ENCODE measurements at places on chromosomes 11 and 22. TPM values are rescaled to one million over a fixed set of nuclear protein-coding genes. Genes with fewer than 3 reads are reported as not detected.

PANX1 gene
- 29.6 TPM for total RNA-seq

APOA4 gene
- total RNA-seq = 0.99 TPM

HTATIP2 gene
- total RNA-seq = 29.0 TPM

RPUSD4 gene
- total RNA-seq = 34.8 TPM

IGSF22 gene
- total RNA-seq = not detected

- peak; percentile 87 for DNase-seq
Measured at GRCh38 chr22:37676736-37677492, 1.5 kb downstream of the LGALS1 start.

DNA sequence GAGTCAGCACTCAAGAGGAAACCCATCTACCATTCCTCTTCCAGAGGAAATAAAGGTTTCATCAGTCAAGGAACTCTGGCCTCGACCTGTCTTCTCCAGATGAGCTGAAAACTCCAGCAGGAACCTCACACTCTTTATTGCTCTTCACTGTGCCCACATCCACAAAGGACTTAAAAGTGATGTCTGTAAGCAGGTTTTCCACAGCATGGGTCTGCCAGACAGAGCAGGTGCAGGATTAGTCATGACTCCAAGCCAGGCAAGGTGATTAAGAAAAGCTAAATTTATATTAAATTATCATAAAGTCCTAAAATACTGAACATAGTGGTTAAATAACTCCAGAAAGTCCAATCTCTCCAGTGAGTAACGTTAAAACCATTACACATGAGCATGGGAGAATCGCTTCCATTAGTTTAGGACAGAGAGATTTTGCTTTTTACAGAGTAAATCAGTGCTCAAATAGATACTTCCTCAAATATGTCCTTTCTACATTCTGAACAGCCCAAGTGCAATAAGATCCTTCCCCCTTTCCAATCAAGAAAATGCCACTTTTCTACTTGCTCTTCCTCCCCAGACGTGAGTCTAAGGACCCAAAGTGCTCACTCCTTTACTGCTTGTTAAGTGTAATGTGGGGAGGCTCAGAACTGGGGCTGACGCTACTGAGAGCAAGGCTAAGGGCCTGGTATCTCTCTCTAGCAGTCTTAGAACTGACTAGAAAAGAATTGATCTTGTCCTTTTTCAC is 10.7 kb upstream of the CKAP5 start:
- DNase-seq = no peak

DNA sequence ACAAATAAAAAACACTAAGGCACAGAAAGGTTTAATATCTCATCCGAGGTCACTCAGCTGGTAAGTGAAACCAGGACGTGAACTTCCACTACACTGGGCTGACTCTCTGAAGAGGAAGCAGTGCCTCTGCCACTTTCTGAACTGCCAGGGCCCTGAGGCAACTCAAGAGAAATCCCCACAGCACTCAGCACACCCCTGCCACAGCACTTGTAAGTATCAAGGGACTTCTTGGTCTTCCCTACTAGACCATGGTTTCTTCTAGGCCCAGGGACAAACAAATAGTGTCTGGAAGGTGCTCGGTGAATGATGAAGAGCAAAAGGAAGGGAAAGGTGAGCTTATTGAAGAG is 49.7 kb downstream of the RPL27A start:
- DNase-seq = no peak

DNA sequence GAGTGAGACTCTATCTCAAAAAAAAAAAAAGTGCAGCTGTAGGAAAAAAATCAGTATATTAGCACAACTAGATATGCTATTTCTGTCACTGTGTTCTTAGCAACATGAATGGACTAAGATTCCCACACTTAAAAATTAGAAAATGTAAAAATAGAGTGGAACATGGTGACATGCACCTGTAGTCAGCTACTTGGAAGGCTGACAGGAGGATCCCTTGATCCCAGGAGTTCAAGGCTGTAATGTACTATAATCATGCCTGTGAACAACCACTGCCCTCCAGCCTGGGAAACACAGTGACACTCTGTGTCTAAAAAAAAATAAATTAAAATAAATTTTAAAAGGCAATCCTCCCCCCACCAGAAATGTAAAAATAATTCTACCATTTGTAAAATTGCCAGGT is 29.8 kb downstream of the PICALM start:
- DNase-seq = no peak

DNA sequence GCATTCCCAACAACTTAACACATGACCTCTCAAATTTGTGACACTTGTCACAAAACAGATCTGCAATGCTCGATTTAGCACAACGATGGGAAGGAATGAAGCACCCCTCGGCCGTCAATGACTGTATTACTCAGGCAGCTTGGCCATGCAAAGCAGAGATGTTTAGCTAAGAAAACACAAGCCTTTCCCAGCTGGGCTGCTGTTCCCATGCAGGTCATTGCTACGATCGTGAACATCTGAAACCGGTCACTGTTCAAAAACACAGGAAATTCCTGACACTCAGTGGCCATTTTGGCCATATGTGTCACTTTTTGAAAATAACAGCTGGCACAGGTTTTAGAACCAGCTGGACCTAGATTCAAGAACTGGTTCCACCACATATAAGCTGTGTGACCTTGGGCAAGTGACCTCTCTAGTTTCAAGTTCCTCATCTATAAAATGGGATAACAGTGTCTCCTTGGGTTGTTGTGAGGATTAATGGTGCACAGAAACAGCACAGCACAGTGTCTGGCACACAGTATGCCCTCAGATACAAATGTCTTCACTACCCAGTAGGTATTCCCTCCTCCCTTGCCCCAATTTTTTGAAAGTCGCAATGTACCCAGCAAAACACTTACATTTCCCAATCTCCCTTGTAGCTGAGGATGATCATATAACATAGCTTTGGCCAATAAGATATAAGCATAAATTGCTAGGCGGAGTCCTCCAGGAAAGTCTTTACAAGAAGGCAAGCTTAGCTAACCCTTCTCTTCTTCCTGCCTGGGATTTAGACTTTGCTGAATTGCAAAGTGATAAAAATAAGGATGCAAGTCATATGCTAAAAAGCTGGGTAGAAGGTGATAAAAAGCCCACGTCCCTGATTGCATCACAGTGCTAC is 93.1 kb downstream of the C11orf58 start:
- no peak for DNase-seq

GRCh38 chr11:102590276-102591049 is 34.7 kb downstream of the MMP20 start:
- no peak for DNase-seq

DNA sequence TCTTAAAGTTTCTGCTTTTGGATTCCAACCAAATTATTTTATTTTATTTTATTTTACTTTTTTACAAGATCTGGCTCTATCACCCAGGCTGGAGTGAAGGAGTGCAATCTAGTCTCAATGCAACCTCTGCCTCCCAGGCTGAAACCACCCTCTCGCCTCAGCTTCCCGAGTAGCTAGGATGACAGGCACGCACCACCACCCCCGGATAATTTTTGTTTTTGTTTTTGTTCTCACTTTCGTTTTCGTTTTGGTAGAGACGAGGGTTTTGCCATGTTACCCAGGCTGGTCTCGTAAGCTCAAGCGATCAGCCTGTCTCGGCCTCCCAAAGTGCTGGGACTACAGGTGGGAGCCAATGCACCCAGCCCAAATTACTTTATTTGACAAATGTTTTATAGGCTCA is 219.8 kb downstream of the ETS1 start:
- DNase-seq = no peak

DNA sequence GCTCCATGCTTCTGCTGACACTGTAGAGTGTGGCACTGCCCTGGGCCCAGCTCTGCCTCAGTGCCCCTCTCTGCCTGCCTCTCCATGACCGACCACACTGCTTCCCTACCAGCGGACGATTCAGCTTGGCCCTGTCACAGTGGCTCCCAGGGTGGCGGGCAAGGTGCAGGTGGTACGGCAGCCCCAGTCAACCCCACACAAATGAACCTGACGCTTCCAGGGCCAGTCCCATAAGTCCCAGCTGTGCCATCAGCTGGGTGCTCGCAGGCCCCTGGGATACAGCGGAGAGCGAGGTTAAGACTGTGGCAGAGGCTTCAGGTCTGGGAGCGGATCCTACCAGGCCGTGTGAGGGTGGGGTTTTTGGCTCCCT is 134.8 kb downstream of the LDLRAD3 start:
- no peak for DNase-seq

DNA sequence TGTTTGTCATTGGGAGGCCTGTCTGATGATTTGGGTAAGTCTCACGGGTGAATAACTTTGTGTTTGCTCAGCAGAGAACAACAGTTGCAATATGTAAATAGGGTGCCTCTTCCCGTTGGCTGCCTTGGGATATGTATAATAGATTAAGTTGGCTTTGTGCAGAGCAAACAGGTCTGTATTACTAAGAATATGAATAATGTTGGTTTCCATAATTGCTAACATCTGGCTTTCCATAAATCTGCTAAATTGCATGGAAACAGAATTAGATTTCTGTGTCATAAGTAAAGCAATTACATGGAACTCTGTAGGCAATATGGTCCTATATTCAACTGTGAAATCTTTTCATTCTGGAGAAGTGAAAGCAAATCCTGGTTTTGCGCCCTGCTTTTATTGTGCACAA is 636.0 kb upstream of the ANO5 start:
- no peak for DNase-seq

DNA sequence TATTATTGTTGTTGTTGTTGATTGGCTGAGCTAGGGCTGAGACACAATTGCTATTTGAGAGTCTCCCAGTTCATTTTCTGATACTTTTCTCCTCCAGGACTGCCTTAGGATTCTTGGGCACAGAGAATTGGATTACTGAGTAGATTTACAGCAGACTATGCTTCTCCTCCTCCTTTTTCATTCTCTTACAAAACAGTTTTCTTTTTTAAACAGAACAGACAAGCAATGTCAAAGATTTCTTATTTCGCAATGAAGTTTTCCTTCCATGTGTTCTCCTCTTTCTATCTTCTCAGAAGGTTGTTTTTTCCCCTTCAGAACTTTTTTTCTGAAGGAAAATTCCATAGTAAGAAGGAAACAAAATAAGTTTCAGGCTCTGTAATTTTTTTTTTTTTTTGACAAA is 19.8 kb upstream of the TIMP3 start:
- DNase-seq = no peak
